Fibroblast of skin of scalp (primary cell): ENCODE measurements at places on chromosomes 2 and 18.
A peak's percentile ranks its signal among the peaks of the same experiment; 100 is the strongest.

DNA sequence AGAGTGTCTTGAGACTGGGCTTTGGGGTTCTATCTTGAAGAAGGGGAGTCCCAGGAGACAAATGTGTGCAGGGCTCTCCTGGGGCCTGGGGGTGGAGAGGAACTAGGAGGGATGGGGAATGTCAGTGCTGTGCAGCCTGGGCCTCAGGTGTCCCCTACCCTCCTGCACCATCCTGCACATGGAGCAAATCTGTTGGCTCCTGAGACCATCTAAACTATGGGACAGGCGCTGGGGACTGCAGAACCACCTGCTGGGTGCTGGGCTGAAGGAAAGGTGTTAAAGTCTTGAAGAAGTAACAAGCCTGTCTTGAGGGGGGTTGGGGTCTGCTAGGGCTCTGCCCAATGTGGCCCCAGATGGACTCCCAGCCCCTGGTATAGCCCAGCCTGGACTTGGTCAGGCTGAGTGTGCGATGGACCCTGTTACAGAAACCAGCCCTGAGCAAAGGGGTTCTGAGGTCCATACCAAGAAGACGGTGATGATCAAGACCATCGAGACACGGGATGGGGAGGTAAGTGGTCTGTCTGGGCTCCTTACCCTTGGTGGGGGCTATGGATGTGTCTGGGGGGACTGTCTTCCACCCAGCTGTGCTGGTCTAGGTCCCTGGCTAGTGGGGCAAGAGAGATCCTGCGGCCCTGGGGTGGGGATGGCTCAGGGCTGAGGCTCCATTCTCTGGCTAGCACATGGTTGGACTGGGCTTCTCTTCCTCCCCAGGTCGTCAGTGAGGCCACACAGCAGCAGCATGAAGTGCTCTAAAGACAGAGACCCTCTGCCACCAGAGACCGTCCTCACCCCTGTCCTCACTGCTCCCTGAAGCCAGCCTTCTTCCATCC lies 7.3 kb downstream of the DES start:
- no peak for DNase-seq

DNA sequence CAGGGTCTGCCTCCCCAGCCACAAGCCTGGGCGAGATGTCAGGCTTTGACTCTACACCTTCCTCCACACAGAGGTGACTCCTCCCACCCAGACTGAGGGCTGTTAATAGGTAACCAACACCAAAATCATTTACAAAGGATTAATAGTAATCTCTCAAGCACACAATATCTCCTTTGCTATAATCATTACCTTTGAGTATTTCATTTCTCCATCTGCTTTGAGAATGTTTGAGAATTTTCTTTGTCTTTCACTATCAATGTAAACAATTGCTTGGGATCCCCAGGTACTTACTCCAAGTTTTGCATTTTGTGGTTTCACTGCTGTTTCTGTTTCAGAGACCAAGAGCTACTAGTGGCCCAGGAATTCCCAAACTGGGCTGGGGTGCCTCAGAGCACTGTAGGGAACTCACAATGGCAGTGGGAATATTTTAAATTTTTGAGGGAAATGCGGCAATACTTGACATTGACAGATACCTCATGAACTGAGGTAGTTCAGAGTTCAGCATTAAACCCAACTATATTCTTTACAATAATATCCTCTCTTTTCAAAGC lies 166.4 kb upstream of the MGAT5 start:
- no peak for DNase-seq

DNA sequence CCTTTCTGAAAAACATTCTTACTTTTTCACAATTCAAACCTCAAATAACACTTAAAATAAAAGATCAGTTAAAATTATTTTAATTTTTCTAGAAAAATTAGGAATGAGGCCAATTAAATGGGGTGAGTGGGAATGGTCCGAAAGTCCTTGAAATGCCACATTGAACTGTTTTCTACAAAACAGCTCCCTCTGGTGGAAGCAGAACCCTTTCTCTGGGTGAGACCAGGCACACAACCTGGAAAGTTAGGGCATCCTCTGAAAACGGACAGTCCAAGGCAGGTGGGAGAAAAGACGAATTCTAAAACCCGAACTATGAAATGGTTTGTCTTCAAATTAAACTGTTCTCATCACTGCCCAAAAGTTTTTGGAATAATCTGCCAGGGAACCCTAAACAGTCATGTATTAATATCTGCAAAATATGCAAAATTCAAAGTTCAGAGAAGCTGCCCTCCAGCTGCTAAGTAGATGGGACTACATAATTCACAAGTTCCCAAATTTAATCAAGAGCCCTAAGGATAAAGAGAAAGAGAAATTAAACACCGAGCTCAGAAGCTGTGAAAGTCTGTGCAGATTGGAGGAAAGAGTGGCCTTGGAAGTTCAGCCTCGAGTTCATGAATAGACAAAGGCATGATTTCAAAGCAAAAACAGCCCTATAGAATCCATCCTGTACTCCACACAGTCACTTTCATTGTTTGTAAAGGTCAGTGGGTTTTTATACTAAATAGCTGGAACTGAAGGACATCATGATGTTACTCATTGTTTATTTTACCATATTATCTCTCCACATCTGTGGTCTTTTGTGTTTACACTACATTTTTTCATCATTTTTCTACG lies 108.3 kb downstream of the PIEZO2 start:
- peak; percentile 58 for DNase-seq

DNA sequence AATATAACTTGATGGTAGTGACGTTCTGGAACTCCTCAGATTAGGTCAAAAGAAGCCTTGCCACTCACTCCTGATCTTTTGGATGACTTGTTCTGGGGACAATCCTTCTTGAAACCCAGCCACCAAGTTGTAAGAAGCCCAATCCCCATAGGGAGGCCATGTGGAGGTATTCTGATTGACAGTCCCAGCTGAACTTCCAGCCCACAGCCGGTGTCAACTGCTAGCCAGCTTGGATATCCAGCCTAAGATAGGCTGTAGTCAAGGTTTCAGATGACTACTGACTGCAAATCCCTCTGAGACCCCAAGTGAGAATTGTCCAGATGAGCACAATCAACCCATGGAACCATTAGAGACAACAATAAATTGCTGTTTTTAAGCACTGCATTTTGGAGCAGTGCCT lies 31.4 kb downstream of the EIF2AK2 start:
- DNase-seq = no peak

- DNase-seq = no peak
Observed at GRCh38 chr2:127681288-127681804, 6.0 kb upstream of the LIMS2 start.

GRCh38 chr18:39025531-39025930 lies 1459.9 kb upstream of the CELF4 start:
- no peak for DNase-seq

- DNase-seq = no peak
Observed at GRCh38 chr2:237147317-237147716, 61.6 kb downstream of the COPS8 start.

GRCh38 chr2:27016801-27017325 lies 15.9 kb upstream of the TMEM214 start:
- peak; percentile 76 for DNase-seq

DNA sequence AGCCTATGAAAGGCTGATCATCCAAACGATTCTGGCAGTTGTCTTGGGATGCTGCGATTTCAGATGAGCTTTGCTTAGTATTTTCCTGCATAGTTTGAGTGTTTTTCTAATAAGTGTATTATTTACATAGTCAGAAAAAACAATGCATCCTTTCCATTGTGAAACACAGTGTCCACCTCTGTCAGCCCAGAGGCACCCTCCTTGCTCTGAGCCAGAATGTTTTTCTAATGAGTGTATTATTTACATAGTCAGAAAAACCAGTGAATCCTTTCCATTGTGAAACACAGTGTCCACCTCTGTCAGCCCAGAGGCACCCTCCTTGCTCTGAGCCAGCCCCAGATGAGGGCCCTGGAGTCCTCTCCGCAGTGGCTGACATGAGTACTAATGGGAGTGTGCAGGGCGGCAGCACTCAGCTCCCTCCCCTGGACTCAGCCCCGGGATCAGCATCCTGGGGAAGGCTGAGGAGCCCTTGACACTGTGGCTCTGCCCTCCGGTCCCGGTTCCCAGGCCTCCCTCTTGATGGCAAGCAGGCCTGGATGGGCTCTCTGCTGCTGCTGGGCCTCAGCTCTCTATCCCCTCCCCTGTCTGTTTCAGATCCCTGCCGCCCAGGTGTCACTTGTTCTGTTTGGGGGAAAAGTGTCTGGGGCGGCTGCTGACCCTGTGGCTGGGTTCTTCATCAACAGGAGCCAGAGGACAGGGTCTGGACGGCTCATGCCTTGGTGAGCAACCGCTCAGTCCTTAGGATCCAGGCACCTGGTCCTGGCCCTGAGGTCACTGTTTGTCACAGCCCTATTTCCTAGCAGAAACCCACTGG lies 5.9 kb downstream of the MFSD2B start:
- DNase-seq = peak; percentile 73

- DNase-seq = peak; percentile 68
Observed at GRCh38 chr18:2932247-2933181, 80.4 kb downstream of the LPIN2 start.

DNA sequence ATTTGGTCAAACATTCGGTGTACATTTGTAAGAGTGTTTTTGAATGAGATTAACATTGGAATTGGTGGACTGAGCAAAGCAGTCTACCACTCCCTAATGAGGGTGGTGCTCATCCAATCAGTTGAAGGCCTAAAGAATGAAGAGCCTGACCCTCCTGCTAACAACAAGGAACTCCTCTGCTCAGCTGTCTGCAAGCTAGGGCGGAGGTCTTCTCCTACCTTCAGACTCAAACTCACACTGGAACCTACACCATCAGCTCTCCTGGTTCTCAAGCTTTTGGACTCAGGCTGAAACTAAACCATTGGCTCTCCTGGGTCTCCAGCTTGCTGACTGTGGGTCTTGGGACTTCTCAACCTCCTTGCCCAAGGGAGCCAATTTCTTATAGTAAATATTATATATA lies 55.5 kb upstream of the NPAS2 start:
- no peak for DNase-seq

DNA sequence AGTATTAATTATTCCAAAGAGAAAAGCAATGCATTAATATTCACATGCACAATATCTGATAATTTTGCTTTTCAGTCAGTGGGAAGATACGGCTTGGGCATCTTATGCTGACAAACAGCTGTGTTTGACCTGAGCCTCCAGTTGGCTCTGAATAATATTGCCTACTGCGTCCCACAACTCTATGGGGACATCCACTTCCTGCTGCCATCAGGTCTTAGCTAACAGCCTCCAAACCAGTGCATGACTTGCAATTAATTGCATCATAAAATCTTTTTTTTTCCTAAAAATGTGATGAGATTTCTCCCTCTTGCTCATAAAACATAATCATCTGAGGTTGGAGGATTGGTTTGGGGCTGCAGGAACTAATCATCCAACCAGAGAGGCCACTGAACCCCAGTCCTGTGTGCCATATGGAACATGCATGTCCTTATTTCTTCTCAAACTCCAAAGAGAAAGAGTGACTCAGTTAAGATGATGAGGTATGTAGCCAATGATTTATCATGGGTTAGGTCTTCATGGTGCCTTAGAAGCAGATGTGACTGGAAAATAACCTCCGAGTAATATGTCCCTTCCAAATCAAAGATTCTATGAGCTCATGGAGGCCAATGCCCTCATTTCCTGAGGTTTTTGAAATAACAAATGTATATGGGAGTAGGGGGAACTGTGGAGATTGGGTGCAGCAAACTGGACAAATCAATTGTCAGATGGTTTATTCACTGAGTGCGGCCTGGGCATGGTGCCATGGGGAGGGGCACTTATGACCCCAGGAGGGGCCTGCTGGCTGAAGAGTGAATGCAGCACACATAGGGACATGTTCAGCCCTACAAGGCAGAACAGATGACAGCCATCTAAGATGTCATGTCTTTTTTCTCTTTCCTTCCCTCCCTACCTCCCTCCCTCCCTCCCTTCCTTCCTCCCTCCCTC lies 39.4 kb downstream of the EDAR start:
- peak; percentile 11 for DNase-seq

GRCh38 chr2:193542762-193543161 lies 1348.0 kb upstream of the TMEFF2 start:
- DNase-seq = no peak

DNA sequence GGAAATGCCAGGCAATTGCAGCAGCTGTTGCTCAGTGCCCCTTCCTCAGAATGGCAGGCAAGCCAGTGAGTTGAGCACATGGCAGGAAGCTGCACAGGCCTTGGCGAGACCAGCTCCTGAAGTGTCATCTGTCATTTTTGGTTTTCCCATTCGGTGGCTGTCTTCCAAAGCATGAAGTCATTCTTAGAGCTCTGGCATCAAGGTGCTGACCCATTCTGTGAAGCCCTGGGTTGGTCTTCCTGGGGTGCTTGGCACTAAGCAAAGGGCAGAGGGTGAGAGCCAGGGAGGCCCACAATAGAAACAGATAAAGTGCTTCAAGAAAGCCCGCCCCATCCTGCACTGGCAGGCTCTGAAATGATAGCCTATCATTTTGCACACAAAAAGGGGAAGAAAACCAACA lies 150.5 kb downstream of the VAPA start:
- no peak for DNase-seq

DNA sequence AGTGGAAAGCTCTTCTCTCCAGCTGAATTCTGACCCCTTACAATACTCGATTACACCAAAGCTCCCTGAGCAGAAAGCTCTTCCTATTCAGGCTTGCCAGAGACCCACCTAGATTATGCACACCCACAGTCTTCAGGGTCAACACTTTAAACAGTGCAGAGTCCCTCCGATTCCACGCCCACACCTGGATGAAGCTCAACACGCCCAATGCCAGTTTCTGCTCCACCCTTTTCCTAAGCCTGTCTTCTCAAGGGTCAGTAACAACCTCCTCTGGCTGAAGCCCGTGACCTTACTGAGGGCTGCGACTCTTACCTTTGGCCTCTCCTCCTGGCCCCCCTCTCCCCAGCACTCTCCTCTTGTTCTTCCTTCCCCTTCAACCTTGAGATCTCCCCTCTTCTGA lies 492.0 kb upstream of the SALL3 start:
- no peak for DNase-seq

GRCh38 chr2:230908595-230909191 lies 16.3 kb downstream of the GPR55 start:
- DNase-seq = peak; percentile 65

- DNase-seq = peak; percentile 33
Observed at GRCh38 chr2:72619626-72620025, 206.2 kb downstream of the EXOC6B start.

DNA sequence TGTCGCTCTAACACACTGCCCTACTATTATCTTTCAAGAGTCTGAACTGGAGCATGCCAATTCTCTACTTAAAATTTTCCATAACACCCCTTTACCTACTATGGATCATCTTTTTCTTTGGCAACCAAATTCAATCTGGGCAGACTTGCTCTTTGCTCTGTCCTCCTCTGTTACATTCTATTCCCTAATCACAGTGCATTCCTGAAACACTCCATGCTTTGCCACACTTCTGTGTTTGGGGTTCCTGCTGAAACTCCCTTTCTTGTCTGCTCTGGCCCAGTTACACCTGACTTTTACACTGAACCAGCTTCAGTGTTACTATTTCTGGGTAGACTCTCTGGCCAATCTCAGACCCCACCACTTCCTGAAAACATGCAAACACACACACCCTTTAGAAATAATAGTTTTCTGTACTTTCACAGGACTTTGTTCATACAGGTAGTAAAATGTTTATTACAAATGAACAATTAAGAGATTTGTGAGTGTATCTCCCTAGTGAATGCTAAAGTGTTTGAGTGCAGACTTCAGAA lies 119.9 kb upstream of the DCC start:
- no peak for DNase-seq
